Myocyte (in vitro differentiated cells): ENCODE measurements at places on chromosomes 1 and 21.

- no peak for DNase-seq
These were observed 97.5 kb upstream of the KCNE2 start for GRCh38 chr21:34266351-34266750.

DNA sequence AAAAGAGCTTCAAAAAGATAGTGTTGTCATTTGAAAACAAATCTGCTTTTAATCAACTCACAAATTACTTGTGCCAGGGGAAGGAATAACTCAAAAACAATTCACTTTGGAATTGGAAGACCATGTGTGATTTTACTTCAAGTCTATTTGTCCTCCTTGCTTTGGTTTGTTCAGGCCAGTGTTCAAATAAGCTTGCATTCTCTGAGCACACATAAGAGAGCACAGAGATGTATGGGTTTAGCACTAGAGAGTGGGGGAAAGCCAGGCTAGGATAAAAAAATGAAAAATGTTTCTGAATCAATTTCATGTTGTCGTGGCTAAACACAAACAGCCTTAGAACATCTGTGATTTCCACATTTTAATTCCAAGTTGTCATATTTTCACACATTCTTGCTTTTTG, 325.7 kb upstream of the LYPLAL1 start:
- DNase-seq: no peak

- peak; percentile 16 for DNase-seq
These were observed 231.5 kb downstream of the KCNT2 start for GRCh38 chr1:196376630-196377328.

DNA sequence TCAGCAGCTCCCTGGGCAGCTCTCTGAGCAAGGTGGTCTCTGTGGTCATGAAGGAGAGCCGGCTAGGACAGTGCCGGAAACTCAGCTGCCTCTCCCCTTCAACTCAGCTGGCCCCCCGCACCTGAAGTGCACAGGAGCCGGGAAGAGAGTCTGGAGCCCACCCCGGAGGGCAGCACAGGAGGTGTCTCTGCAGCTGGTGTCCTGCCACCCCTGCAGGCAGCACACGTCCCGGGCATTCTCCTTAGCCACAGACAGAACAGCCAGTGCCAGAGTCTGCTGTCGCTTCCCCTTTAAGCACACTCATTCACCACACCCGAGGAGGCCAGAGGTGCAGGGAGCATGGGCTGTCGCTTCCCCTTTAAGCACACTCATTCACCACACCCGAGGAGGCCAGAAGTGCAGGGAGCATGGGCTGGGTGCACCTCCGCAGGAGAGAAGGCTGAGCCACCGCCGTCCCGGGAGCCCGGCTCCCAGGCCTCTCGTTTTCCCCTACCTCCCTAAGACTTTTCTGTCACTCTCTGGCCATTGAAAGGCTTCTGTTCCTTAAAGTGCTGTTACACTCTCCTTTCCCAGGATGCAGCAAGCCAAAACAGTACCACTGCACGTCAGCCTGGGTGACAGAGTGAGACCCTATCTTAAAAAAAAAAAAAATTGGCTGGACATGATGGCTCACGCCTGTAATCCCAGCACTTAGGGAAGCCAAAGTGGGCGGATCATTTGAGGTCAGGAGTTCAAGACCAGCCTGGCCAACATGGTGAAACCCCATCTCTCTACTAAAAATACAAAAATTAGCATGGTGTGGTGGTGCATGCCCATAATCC, 16.9 kb upstream of the SAMD11 start:
- peak; percentile 39 for DNase-seq
